GM20000 (cell line): ENCODE measurements at places on chromosomes 1 and 21.

GRCh38 chr1:226085675-226086285, 23.3 kb downstream of the H3-3A start:
- no peak for DNase-seq

- peak; percentile 77 for DNase-seq
Observed at GRCh38 chr21:44299085-44299457, 782 bp upstream of the PFKL start.

GRCh38 chr1:161706482-161707347, at the start of gene FCRLA:
TSS of gene FCRLA (plus strand) at chr1:161707229. CDS start at chr1:161707265, 36 bp downstream.
- peak; percentile 68 for DNase-seq

DNA sequence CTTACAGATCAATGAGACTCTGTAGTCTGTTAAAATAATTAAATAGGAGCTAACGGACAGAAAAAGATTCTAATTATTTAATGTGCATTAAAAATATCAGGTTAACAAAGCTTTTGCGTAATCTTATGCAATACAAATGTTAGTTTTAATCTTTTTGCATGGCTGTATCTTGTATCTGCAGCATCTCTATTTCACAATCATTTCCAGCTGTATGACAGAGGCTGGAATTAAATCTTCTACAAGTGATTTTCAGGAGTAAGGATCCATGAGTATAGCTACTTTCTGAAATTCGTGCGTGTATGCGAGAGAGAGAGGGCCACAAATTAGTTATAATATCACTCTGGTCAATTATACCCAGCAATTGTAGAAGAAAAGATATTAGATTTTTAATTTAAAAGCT, 1446.8 kb downstream of the NCAM2 start:
- DNase-seq: no peak

DNA sequence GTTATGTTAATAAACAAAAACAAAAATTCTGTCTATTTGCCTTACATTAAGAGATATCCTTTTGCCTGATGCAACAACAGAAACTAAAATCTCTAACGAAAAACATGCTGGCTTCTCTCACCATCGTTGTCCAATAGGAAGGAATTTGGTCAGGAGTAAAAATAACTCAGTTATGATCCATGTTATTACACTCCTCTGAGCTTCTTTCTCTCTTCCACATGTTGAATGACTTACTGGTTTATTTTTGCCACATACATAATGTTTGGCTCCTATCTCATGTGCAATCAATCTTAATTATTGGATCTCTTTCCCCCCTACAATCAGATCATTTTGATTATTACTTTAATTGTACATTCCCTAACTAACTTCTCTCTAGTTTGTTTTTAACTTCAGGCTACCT, 688.4 kb downstream of the USP25 start:
- no peak for DNase-seq

GRCh38 chr1:10787286-10787685, 9.2 kb downstream of the CASZ1 start:
- no peak for DNase-seq

GRCh38 chr21:37087188-37087587, 14.1 kb downstream of the TTC3 start:
- no peak for DNase-seq

GRCh38 chr21:31658053-31658452, 1.4 kb upstream of the SOD1 start:
- DNase-seq: no peak

DNA sequence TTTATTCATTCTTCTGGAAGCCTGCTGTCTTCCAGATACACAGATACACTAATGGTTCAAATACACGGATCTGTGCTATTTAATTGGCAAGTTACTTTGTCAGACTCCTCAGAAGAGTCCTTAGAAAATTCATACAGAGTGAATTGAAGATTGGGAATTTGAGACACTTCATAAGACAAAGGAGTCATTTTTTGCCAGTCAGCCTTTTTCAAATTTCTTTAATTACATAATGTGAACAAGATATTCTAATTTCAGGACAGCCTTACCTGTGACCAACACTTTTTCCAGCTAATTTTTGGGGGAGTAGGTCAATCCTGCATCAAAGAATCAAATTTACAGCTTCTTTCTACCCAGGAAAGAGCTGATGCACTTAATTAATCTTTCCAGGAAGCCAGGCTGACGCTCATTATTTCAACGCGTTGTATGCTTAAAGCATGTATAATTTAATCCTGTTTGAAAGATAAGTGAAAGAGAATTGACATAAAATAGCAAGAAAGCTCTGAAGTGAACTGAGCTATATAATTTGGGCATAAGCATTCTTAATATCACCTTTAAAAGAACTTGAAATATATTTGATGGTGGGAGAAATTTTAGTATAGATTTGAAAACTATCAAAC, 12.8 kb upstream of the NRIP1 start:
- no peak for DNase-seq

GRCh38 chr1:167447521-167448136, 70.7 kb downstream of the CD247 start:
- DNase-seq: no peak

- DNase-seq: peak; percentile 40
Observed at GRCh38 chr1:56525489-56526041, 53.8 kb downstream of the PLPP3 start.

DNA sequence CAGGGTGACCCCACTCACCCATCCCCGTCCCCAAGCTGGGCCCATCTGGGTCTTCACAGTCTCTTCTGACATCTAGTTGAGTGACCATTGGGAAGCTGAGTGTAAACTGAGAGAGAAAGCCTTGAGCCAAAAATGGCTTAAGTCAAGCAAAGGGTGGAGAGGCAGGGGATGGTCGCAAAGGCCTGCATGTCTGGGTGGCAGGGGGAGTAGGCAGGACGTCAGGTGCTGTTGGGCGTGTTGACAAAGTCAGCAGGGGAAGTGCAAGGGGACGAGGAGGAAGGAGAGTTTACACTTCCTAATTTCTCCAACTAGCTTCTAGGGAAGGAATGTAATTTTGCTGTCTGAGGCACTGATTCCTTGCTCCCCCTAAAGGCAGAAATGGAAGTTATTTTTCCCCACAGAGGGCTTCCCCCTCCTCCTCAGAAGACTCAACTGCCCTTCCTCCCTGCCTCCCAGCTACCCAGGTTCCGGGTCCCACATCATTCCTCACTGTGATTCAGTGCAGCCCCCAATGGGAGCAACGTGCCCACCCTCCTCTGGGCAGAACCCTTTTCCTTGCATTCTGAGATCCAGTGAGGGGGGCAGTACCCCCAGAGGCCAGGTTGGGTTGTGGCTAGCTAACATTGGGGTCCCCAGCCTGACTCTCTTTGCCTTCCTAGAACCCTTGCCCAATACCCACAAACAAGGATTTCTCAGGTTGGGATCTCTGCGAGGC, 1.2 kb upstream of the ADORA1 start:
- DNase-seq: no peak

GRCh38 chr1:41380195-41380594, 19.0 kb downstream of the FOXO6 start:
- DNase-seq: no peak

- DNase-seq: no peak
Observed at GRCh38 chr1:22387919-22388580, 63.6 kb upstream of the ZBTB40 start.

DNA sequence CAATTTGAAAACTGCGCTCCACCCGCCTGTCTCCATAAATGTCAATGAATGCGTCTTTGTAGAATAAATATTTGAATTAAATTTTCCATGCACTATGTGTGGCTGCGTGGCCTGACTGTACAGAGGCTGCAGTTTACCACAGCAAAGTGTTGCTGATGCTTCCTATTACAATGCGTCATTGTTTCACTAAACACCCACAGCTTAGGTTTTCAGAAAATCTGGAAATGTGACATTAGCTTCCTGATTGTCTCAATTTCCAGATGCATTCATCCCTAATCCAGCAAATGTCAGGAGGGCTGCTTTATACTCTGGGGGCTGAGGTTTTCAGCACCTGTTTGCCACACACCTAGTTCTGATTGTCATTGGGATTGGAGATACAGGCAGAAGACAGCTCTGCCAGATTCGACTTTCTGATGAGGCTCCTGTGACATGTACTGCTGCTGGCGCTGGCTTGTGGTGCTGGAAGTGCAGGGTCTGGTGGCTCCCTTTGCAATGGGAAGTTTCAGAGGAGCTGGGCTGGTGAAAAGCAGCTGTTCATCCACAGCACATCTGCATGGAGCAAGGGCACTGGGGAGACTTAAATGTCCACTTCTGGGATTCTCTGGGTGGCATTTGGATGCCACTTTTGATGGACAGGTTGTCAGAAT, 40.0 kb downstream of the URB2 start:
- no peak for DNase-seq

DNA sequence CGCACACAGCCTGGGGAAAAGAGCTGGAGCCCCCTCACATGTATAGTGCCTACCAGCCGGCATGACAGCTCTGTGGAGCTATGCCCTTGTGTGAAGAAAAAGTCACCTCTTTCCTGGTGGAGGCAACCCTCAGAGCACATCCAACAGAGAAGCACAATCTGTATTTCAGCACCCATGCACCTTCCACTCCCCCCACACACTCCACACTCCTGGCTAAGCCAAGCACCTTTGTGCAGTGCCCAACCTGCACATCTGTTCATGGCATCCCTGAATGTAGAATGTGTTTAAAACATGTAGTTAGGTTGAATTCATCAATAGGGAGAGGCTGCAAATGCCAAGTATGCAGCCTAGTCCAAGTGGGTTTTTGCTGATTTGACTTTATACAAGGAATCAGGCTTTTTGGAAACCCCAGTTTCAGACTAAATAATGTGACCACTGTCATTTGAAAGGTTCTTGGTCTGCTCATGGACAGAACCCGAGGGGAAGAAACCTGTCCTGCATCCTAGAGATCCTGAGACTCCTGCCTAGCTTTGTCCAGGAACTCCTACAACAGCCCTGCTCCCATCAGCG, 197.1 kb downstream of the TOMM20 start:
- no peak for DNase-seq

- DNase-seq: no peak
Observed at GRCh38 chr1:76336931-76337371, 262.4 kb downstream of the ST6GALNAC3 start.

DNA sequence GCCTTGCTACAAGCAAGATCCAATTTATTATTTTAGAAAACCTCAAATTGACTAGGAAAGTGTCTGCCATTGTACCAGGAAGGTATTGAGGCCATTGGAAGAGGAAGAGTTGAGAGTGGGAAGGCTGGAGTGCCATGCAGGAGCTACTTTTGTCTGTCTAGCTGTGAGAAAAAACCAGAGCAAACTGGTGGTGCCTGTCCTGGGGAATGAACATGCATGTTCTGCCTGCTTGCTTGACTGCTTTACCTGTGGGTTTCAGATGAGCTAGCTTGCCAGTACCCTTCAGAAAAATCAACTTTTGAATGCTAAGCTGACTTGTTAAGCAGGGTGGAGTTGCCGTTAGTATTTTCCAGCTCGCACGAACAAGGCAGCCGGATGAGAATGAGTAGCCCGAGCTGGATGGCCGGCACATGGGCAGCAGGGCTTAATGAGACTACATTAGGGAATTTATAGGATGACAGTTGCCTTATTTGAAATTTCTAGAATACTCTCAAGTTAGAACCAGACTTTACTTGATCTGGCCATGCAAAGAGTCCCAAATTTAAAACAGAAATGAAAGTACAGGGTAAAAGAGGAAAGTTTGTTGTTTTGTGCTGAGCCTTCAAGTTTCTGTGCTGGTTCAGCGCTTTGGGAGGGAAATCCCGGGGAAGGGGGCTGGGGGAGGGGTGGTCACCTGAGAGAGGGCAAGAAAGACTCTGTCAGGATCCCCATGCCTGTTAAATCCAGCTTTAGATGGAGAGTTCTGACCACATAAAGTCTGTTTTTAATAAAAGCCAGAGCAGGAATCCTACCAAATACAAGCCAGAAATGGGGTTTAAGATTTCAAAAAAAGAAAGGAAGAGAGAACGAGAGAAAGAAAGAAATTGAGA, 29.6 kb upstream of the C1orf105 start:
- peak; percentile 25 for DNase-seq

DNA sequence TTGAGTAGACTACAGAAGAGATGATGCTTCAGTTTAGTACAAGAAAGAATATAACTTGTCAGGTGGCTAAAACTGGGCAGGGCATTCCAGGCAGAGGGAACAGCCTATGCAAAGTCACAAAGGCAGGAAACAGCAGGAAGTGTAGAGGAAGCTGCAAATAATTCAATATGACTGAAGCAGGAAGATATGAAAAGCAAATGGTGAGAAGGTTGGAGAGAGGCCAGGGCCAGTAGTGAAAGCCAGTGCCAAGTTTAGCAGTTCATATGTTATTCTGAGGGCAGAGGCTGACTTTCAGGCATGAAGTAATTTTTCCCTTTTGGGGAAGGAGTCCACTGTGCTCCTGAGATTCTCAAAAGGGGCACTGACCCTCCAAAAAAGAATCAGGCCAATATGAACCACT, 8.0 kb upstream of the YBX1 start:
- DNase-seq: no peak

- no peak for DNase-seq
Observed at GRCh38 chr1:3242408-3243260, 173.6 kb downstream of the PRDM16 start.

DNA sequence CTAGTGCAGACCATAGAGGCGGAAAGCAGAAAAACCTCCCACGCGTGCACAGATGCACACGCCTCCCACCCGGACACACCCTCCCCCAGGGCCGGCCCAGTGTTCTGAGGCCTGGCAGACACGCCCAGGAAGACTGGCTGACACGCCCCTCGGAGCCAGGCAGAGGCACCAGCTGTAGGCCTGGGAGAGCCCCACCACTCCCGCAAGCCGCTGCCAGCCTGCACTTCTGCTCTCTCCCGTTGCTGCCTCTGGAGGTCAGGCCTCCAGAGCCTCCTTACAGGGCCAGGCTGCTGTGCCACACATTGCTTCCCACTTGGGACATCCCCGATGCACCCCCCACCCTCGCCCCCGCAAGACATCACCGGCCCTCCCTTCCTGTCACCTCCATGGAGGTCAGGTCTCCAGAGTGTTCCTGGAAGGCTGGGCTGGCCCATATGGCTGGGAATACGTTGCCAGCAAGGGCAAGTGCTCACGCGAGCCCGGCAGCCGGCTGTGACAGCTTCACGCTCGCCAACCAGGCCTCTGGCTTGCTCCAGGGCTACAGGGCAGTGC, 40.4 kb downstream of the CASZ1 start:
- no peak for DNase-seq

- DNase-seq: no peak
Observed at GRCh38 chr1:98920441-98921110, 84.1 kb downstream of the PLPPR5 start.

DNA sequence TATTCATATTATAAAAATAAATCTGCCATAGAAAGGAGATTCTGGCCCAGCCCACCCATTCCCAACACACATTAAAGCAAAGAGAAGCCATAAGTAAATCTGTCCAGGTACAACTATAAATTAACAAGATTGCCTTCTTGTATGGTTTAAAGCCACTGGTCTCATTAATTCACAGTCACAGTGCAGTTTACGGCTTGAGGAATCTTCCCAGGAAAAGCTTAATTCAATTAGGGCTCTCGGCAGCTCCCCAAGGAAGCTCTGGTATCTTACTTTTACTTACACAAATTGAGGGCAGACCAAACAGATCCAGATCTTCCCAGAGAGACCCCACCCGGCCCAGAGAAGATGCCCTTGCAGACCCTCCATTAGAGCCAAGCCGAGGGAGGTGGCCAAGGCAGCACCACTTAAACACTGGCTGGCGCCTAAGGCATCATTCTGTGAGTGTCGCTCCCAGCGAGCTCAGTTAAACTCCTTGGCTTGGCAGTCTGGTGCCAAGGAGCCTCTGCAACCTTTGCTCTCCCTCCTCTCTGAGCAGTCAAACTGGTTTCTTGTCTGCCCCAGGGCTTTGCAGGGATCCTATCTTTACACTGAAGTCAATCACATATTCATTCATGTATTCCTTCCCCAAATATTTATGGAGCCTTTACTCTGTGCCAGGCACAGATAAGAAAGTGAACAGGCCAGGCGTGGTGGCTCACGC, 10.7 kb downstream of the SLC9A1 start:
- DNase-seq: no peak
